WERI-Rb-1 (cell line): ENCODE measurements at places on chromosomes 11 and 22.

GRCh38 chr11:1306186-1307162 lies 3.0 kb downstream of the TOLLIP start:
- DNase-seq = no peak

DNA sequence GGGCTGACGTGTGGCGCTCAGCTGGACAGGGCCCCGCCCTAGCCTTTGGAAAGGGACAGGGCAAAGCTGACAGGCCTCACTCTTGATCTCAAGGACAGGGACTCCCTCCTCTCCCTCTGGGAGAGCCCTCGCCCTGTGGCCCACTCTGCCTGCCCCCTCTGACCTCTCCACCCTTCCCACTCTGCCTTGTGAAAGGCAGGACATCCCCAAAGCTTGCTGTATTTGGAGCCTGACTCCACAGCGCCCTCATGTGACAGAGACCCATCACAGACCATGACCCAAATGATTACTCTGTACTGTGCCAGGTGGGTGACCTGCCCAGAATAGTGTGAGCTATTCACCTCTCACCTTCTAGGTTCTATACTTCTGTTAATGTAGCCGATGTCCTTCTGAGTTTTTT lies 18.8 kb downstream of the P2RY2 start:
- peak; percentile 77 for DNase-seq

DNA sequence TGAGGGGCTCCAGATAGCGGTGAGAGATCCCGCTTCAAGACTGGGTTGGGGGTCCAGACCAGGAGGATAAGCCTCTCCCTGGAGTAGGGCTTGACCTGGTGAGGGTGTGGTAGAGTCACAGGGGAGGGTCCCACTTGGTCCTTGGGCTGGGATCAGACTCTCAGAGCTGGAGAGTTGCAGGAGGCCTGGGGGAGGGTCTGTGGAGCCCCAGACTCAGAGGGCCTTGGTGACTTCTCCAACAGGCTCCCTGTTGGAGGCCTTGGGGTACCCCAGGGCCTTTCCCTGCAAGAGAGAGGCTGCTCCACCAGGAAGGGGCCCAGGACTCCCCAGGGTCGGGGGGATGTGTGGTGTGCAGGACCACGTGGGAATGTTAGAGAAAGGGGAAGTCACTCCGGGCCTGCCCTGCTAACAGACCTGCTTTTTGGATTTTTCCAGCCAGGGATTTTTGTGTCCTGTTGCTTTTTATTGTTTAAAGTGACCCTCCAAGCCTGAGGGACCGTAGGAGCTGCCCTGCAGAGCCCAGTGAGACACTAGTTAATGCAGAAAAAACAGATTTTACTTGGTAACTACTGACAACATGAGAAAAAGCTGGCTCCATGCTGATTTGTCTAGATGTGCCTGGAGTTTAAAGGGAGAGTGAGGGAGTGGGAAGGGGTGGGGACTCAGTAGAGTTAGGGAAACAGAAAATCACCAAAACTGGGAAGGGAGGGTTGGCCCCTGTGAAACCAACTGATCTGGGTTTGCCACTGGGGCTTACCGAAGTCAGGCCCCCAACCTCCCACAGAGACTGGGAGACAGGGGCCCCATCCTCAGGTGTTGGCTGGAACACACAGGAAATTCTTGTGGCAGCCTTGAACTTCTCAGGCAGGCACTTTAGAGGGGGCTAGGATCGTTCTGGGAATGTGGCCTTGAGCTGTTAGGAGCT lies 801 bp upstream of the TXNRD2 start:
- no peak for DNase-seq

GRCh38 chr11:78612721-78613377 lies 38.2 kb upstream of the NARS2 start:
- DNase-seq = no peak

DNA sequence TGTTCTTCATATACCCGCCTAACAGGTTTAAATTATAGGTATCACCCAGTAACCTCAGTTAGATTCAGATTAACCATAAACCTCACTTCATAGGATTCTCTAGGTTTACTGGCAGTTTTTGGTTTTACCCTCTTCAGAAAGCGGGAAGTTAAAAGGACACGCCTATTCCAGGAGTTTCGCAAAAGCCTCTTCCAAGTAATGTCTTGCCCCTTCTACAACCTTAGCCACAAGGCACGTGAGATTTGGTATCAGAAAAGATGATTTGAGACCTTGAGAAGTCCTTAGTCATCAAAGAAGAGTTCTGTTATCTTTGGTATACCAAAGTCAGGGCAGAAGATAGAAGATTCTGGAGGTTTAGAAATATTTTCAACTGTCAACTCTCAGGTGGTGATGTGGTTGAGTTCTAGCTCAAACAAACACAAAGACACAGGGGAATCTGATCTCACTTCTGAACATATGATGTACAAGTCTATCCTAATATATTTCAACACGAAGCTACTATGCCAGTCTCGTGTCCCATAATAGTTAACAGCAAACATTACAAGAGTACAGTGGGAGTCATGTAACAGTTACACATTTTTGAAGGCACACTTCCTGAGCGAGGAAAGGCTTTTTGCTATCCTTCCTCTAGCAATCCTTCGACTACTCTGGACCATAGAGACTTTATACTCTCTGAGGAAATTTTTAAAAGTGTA lies 103.5 kb downstream of the USP35 start:
- DNase-seq = no peak

- DNase-seq = no peak
Observed at GRCh38 chr11:77031599-77031998, 2.6 kb upstream of the B3GNT6 start.
